Fibroblast of skin of left biceps (primary cell): ENCODE measurements at places on chromosomes 3 and 15.

- DNase-seq: no peak
Observed at GRCh38 chr15:25061808-25062550, 107.2 kb downstream of the SNRPN start.

DNA sequence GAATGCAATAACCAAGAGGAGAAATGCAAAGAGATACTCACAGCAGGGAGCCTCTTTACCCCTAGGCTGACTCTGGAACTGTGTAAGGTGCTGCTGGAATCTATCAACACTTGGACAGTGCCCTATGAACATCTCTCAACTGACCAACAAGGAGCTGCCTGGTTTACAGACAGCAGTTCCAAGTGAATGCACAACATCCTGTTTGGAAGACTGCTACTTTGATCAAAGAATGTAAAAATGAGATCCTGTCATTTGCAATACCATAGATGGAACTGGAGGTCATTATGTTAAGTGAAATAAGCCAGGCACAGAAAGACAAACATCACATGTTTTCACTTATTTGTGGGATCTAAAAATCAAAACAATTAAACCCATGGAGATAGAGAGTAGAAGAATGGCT, 136.3 kb downstream of the IMPG2 start:
- no peak for DNase-seq

DNA sequence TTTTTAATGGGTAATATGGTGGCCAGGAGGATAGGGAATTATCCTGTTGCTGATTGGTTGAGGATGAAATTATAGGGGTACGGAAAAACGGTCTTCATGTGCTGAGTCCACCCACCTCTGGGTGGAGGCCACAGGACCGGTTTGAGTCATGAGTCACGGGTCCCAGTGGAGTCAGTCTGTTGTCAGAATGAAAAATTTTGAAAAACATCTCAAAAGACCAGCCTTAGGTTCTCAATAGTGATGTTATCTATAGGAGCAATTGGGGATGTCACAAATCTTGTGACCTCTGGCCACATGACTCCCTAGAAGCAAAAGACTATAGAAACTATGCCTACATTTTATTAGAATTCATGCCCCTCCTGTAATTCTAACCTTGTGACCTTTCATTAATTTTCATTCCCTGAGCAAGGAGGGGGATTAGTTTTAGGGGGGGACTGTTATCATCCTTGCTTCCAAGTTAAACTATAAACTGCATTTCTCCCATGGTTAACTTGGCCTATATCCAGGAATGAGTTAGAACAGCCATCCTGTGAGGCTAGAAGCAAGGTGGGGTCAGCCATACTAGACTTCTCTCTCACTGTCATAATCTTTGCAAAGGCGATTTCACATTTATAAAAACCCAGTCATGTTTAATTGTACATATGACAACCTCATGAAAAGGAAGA, 101.2 kb downstream of the TCF12 start:
- no peak for DNase-seq

DNA sequence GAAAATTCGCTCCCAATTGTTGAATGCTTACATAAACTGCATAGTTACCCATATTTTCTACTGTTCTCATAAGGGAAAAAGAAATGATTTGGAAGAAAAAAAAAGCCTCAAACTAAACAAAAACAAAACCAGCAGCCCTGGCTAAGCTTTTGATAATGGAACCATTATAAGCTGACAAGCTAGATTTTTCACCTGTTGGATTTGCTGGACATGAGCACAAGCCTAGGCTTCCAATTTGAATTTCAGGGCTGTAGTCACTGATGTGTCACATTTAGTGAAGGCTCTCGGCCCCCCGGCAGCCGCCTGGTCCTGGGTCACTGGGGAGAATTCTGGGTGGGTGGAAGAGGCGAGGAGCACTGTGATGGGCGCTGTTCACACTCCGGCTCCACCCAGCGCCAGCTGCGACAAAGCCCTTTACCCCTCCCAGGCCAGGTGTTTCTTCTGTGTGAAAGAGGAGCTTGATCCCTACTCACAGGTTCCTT, 4.6 kb downstream of the FBXL22 start:
- no peak for DNase-seq

DNA sequence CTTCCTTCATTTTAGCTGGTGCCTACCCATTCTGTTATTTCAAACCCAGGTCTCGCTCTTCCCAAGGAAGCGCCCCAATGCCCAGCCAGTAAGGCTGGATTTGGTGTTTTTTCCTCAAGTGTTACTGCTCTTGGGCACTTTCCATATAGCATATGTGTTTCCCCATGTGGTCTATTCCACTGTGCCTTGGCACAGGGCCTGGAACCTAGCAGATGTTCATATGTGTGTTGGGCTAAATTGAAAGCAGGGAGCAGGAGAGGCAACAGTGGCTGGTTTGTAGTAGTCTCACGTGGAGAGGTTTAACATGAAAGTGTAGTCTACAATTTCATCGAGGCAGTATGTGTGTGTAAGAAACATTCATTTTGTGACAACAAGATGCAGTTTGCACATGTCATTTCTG, 48.2 kb upstream of the TEX264 start:
- peak; percentile 54 for DNase-seq

- no peak for DNase-seq
Observed at GRCh38 chr15:71225851-71226250, 110.6 kb downstream of the THSD4 start.

GRCh38 chr3:107870943-107871638, 219.7 kb downstream of the CD47 start:
- DNase-seq: no peak

DNA sequence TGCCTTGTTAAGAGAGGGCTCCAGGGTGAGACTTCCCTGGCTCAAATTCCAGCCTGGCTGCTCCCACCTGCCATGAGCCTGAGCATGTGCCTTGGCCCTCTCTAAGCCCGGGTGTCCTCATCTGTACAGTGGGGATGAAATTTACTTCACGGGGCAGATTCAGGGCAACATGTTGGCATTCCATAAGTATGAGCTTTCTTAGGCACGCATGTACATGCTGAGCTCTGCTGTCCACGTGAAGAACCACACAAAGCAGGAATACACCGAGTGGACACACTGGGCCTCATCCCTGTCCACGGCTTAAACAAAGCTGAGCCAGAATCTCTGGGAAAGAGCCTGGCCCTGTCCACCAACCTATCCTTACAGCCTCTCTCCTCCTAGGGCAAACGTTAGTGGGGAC, 167.4 kb downstream of the OSBPL10 start:
- DNase-seq: no peak

DNA sequence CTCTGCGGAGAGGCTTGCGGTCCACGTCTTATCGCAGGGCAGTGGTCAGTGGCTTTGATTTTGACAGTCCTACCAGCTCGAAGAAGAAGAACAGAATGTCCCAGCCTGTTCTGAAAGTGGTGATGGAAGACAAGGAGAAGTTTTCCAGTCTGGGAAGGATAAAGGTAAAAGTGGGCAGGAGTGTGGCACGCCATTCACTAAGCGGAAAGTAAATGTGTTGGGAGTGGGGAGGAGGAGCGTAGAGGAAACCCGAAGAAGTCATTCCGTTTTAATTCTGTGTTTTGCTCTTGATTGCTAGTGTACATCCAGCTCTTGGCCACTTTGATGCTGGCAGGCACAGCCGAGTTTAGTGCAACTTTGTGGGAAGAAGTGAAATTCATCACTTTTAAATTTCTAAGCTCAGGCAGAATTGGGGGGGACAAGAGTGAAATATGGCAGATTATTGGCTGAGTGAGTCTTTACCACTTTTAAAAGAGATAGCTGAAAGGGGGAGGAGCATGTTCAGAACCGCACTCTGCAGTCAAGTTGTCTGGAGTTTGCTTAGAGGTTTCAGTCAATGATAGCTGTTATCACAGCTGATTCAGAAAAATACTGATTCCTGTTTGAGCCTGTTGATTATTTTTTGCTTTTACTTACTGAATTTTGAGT, 1.8 kb downstream of the ARHGEF26 start:
- no peak for DNase-seq

DNA sequence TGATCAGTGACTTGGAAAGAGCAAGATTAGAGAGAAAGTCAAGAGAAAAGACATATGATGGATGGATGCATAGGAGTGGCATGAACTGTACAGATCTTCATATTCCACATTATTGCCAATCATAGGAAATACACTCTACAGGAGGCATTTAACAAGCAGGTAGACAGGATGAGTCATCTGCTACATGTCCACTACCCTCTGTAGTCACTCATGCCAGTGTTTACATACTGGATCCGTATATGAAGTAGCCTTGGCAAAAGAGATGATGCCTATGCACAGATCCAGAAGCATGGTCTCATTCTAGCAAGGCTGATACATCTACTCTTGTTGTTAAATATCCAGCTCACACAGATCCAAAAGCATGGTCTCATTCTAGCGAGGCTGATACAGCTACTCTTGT, 632.1 kb downstream of the ROBO2 start:
- DNase-seq: no peak

- DNase-seq: no peak
Observed at GRCh38 chr3:2301361-2301760, 202.7 kb downstream of the CNTN4 start.

DNA sequence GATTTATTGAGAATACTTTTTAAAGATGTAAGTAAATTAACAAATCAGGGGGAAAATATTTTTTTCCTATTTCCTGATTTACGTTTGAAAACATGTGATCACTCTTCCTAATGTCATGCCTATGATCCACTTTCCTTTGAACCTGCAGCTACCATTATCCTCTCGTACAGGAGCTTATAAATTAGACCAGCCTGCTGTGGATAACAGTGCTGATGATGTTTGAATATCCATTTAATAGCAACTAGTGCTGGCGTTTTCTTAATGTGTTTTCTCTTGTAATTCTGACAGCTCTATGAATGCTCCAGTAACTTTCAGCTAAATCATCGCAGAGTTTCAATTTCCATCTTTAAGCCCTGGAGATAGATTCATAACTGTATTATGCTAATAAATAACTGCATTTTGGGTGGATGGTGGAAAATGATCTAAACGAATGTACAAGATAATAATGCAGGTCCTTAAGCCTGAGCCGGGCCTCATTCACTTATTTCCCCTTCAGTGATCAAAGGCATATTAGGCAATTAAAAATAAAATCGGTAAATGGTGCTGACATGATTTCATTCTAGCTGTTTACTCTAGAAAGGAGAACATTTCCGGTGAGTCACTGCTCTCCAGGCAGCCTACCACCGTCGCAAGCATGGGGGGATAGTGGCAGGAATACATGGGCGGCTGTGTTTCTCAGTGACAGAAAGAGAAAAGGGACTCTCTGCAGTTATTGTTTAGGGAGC, 58.5 kb upstream of the SLC24A5 start:
- DNase-seq: no peak

- no peak for DNase-seq
Observed at GRCh38 chr3:177890359-177890683, 645.9 kb upstream of the KCNMB2 start.

DNA sequence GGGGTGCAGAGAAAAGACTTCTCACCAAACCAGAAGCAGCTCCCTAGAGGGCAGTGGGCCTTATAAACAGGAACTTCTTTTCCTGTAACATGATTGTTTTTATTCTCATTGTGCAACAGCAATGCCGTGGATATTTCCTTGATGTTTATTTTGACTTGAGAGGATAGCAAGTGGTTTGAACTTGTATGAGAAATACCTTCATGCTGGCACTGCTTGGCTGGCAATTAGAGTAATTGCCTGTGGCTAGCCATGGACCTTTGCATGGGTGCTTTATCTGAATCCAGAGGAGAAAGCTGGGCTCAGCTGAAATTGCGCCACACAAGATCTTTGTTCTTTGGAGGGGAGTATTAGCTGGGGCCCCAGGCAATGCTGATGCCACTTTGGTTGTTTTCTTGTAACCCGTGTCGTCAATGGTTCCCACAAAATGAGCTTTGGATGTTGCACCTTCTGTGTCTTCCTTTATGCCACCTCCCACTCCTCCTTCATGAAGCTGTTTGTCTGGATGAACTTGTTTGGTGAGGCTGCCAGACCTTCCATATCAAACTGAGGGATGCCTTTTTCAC, 37.9 kb downstream of the CMTM8 start:
- no peak for DNase-seq

GRCh38 chr15:67821784-67822440, 3.4 kb upstream of the SKOR1 start:
- no peak for DNase-seq

DNA sequence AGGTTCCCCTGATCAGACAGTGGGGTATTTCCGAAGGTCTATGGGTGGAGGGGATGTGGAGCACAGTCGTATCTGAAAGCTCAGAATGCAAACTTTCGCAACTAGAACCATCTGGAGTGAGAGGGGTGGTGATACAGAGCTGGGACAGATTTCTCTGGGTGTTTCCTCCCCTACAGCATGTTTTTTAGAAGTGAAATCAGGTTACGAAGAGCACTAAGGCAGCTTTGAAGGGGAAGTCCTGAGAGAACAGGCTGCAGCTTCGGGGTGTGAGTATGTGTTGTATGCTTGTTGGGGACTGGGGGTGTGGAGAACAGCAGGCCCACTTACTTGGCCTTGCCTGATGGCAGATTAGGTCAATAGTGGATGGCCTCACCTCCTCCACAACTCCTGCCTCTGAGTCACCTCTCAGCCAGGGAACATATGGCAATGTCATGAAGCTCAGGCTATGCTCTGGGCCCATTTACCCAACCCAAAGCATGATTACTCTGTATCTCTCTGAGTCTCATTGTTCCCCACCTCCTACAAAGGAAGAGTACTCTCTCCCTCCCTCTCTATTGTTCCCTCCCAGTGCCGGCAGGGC, 107.2 kb upstream of the RASGRP1 start:
- no peak for DNase-seq

- no peak for DNase-seq
Observed at GRCh38 chr15:50190166-50190570, 8.2 kb downstream of the SLC27A2 start.

DNA sequence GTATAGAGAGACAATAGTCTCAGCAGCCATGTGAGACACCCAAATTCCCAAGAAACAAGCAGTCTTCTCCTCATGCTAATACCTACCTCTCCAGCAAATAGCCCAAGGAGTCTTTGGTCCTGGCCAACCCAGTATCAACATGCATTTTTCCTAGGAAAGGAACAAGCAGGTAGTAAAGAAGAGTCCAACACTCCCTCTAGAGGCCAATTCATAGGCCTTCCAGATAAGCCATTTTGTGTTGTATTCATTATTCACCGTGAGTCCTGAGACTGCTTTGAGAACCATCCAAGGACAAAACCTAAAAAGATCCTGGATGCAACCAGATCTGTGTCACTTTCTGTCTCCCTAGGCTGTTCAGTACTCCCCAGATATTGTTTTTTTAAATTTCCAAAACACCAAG, 63.6 kb upstream of the SNTN start:
- no peak for DNase-seq

GRCh38 chr15:85771781-85772445, 22.8 kb downstream of the KLHL25 start:
- no peak for DNase-seq

DNA sequence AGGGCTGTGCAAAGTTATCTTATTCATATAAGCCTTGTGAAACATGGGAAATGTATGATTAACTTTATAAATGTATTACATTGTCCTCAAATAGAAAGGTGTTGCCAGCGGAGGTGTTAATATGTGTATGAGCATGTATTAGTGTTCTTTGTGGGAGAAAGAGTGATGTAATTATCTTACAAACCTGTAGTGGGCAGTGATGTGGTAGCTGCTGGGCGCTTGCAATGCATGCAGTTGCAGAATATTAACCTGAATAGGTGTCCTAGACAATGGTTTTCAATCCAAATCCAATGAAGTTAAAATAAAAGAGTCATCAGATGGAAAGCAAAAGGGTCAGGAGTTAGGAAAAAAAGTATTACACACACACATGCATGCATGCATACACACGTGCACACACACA, 881.3 kb upstream of the CADM2 start:
- DNase-seq: no peak

- peak; percentile 65 for DNase-seq
Observed at GRCh38 chr15:88113613-88114308, 142.8 kb downstream of the NTRK3 start.
